ENCODE measurements at places on chromosomes 2 and 18. TPM values are rescaled to one million over a fixed set of nuclear protein-coding genes. Genes with fewer than 3 reads are reported as not detected.

GRCh38 chr2:157890969-157891642 is 15.0 kb upstream of the ACVR1 start:
- no peak for DNase-seq

GRCh38 chr18:59180150-59180845 is 39.7 kb upstream of the GRP start:
- peak; percentile 58 for DNase-seq

- peak; percentile 12 for DNase-seq
Observed at GRCh38 chr2:35428548-35428947, 927.0 kb upstream of the CRIM1 start.

- no peak for DNase-seq
Observed at GRCh38 chr2:33672389-33672788, 73.3 kb upstream of the FAM98A start.

- no peak for DNase-seq
Observed at GRCh38 chr2:43106559-43107527, 119.6 kb downstream of the ZFP36L2 start.

DNA sequence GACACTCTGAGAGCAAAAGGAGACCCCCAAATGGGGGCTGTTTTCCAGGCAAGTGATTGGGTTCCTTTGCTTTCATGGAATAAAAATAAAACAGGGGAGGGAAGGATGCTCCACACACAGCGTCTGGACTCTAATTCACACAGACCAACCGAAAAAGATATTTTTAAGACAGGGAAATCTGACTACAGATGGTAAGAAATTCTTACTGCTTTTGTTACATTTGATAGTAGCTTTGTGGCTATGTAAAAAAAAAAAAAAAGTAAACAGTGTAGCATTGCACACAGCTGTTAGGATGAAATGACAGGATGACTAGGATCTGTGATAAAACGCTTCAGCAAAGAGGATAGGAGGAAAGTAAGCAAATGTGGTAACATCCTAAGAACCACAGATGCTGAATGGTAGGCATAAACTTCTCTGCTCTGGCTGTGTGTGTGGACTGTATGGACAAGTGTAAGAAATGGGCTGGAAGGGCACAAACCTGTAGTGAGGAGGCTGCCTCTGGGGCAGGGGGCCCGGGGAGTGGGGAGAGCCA is 207.6 kb downstream of the ANAPC1 start:
- peak; percentile 34 for DNase-seq

- no peak for DNase-seq
Observed at GRCh38 chr2:127662937-127663565, 12.3 kb downstream of the LIMS2 start.

DNA sequence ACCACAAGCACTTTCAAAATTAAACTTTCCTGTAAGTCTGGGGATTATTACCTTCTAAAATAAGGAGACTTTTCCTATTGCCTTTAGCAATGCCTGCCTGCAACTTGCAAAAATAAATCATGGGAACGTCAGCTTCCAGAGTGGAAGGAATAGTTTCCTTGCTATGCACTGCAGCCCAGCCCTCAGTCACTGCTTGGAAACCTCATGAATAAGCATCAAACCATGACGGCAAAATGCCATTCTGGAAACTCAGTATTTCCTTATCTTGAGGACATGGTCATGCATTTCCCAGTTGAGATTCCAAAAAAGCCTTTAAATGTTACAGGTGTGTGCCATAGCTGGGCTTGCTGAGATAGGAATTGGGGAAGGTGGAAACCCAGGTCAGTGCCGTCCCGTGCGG is 84.2 kb upstream of the OTOS start:
- peak; percentile 31 for DNase-seq

Gene GCG
- not detected for total RNA-seq

Gene DGKD
- total RNA-seq = 9.9 TPM

Gene ZC3H6
- total RNA-seq = 6.6 TPM

Gene MAT2A
- 270 TPM for total RNA-seq
